ENCODE measurements at places on chromosomes 5 and 9.

DNA sequence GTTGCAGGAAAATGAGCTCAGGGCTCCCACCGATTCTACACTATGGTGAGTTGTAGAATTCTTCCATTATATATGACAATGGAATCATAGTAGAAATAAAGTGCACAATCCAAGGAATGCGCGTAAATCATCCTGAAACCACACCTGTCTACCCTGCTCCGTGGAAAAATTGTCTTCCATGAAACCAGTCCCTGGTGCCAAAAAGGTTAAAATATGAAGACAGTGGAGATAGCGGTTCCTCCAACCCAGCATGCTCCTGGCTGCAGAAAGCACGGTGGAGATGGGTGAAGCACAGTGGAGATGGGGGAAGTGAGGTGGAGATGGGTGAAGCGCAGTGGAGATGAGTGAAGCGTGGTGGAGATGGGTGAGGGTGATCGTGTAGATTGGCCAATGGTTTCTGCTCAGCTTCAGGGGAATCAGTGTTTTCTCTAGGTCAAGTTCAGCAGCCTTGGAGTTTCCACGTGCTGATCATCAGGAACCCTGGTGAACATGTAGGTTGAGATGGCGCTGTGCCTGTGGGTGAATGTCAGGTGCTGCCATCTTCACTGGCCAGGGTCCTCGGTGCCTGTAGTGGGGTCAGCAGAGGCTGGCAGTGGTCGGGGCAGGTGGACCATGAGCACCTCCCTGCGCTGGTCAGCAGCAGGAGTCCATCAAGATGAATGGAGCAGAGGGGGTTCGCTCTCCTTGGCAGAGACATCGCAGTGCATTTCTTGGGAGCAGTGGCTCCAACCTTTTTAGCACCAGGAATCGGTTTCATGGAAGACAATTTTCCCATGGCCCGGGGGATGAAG, 20.3 kb downstream of the PAEP start:
- no peak for ATAC-seq

GRCh38 chr9:121593066-121593465, 58.4 kb upstream of the DAB2IP start:
- no peak for ATAC-seq

- peak; percentile 84 for ATAC-seq
These were observed 6.4 kb upstream of the MEF2C start for GRCh38 chr5:88889189-88890069.

DNA sequence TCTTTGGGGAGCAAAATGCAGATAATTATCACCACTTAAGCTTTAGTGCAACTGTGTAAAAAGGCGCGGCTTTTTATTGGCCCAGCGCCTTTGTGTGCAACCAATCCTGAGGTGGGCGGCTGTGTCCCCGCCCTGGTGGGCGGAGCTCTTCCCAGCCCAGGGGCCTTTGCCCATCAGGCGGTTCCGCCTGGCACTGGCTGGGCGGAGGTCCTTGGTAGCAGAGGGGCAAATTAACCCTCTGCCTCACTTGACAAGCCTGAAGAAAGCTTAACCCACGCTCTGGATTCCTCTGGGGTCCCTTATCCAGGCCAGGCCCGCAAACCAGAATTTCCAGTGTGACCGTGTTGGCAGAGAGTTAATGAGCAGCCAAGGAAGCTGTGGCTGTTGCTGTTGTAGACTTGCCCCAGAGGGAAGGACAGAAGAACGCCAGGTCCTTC, 12.8 kb upstream of the NIPAL4 start:
- no peak for ATAC-seq

GRCh38 chr9:91127653-91128052, 234.1 kb downstream of the AUH start:
- ATAC-seq, result no peak

GRCh38 chr5:126166368-126166767, 256.8 kb upstream of the GRAMD2B start:
- ATAC-seq, result no peak
